ENCODE measurements at places on chromosomes 7 and 10.

DNA sequence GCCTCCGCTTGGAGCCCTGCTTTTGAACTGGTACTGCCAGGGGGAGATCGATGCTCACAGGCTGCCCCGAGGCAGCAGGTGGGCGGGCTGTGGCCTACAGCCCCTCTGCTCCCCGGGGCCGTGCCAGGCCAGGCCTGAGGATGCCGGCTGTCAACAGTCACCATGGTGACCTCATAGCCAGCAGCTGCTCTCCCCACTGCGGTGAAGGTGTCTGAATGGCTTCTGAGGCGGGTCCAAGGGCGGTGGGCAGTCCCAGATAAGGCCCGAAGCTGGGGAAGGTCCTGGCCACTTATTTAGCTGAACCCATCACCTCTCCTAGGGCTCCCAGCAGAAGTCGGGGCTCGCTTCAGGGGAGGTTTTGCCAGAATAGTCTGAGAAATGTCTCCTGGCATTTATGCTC is 179.3 kb downstream of the ARHGAP12 start:
- DNase-seq = no peak

DNA sequence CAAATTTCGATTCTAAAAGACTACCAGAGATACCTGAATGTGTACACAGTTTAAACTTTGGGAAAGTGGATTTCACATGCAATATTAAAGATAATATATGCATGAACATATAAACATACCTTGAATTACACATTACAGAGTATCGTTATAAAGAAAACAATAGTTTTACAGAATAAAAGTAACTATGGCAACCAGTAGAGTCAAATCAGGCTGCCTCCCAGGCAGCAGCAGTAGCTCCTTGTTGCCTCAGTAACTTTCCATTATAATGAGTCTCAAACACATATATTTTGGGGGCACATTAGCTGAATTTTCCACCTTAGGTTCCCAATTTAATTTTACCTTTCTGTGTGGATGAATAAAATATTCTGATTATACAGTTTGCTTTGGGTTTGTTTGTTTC is 164.4 kb upstream of the FEZF1 start:
- no peak for DNase-seq

- no peak for DNase-seq
Observed at GRCh38 chr7:157018997-157019608, 8.6 kb upstream of the MNX1 start.

DNA sequence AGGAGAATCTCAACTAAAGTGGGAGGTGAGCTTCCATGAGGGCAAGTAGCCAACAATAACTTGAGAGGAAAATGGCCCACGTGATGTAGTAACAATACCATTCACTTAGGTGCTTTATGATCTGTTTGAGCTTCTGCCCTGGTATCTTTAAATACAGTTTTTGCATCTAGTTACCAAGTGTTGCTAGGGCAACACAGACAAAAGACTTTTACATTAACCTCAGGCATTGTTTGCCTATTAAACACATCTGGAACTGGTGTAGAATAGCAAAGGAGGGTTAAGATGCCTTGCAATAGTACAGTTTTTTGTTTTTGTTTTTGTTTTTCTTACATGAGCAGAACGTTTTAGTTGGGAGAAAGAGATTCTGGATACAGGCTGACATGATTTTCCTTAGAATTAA is 97.7 kb upstream of the MTPN start:
- no peak for DNase-seq

GRCh38 chr10:70649526-70649925 is 22.8 kb upstream of the ADAMTS14 start:
- peak; percentile 72 for DNase-seq

- no peak for DNase-seq
Observed at GRCh38 chr10:97975598-97975997, 54.8 kb downstream of the CRTAC1 start.

GRCh38 chr7:83876593-83876992 is 227.7 kb upstream of the SEMA3E start:
- peak; percentile 72 for DNase-seq

- DNase-seq = no peak
Observed at GRCh38 chr7:125278318-125278717, 348.7 kb upstream of the POT1 start.

DNA sequence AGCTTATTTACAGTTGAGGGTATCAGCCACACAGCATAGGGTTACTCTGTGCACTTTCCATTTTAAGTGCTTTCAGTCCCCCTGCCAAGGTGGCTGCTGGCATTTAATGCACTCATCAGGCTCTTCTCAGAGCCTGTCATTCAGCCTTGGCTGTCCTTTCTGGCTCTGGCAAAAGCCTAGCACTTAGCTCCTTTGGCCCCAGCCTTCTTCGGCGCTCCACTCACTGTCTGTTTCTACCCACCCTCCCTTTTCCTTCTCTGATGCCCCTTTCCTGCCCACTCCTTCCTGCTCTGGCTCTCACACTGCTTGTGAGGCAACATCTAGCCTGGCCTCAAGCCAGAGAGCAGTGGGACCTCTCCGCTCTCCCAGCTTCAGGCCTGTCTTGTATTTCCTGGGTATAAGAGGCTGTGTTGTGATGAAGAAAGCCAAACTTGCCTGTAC is 60.2 kb downstream of the WIPF3 start:
- peak; percentile 14 for DNase-seq

DNA sequence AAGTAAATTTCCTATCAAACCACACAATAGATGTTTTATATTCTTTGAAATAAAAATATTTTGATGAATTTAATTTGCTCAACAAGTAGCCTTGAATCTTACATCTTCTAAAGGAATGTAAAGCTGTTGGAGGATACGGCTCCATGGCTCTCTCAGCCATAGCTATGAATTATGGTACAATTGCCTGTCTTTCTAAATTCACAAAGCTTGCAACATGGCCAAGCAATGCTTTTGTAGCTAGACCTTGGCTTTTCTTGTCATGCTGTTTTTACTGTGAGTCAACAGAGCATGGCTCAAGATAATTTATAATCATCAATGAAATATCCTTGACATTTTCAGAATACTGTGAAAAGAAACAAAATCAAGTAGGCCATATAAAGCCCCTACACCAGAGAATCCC is 286.7 kb downstream of the CACNA2D1 start:
- peak; percentile 17 for DNase-seq

DNA sequence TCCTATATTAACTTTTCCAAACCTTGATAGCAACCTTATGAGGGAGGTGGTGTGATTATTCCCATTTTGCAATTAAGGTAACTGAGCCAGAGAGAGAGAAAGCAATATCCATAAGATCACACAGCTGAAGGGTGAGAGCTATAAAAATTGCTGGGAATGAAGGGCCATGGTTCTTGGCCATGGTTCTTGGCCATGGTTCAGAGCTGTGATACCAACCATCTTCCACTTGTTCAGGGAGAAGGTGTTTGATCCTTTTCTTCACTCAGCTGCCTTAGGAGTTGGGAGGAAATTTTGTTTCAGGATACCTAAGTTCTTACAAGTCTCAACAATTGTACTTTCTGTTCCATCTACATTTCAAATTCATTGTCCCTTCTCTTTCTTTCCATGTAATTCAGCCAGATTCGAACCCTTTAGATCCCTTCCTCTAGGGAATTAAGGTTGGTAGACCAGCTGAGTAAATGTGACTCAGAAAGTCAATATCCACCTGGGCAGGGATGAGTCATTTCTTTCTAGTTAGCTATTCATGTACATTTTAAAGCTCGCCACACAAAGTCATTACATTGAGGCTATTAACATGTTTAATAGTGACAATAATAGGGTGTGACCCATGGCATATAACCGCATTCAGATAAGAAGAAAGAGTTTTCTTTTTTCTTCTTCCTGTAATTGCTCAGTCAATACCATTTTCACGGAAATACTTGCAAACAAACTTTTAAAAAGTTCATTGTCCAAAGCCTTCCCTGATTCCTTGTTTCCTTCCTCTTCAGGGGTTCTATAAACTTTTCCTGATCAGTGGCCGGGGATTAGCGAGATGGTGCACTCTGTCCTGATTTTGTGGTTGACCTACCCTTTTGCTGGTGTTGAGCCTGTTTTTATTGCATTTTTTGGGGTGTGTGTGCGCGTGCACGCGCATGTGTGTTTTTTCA is 143.4 kb downstream of the TCF7L2 start:
- peak; percentile 50 for DNase-seq

- DNase-seq = no peak
Observed at GRCh38 chr7:128718967-128719642, 20.1 kb upstream of the CALU start.

DNA sequence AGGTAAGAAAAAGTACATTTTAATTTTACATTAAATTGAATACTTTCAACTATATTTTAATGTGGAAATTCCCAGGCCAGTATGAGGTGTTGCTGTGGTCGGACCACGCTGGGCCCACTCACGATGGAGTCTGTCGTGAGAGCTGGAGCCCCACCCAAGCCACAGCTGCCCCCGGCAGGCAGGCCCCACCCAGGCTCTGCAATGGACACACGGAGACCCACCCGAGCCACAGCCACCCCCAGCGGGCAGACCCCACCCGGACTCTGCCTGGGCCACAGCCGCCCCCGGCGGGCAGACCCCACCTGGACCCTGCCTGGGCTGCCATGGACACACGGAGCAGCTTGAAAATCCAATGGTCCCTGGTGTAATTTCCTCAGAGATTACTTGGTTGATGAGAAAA is 141.3 kb downstream of the PTPRN2 start:
- DNase-seq = no peak

DNA sequence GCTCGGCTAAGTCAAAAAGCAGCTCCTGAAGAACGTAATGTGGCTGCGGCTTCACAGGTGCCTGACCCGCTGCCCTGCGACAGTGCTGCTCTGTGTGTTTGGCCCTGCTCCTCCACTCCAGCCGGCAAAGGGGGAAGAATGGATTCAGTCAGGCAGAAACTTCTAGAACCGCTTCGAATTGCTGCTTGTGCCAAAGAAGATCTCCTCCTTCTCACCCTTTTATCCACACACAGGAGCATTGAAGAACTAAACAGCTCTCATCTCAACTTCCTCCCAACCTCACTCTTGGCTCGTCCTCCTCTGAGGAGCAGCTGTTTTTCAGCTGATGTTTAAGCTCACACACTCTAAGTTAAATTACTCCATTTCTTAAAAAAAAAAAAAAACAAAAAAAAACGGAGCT is 651.4 kb downstream of the INHBA start:
- no peak for DNase-seq

DNA sequence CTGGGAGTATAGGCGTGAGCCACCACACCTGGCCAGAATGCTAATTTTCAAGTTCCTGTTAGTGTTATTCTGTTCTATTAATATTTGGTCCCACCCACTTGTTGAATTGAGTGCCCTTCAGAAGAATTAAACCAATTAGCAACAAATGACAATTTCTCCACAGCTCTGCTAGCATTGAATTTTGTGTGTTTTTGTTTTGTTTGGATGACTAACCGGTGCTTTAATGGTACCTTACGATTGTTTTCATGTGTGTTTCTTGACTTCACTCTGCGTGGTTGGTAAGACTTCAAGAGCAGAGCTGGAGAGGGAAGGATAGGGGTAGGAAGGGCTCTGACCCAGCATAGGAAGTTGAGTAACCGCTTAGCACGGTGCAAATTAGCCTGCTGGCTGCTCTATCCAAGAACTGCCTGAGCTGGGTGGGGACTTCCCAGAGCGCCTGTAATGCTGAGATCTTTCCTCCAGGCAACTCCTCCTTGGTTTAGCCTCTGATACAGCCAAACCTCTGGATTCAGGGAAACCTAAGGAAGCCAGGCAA is 4.6 kb downstream of the ARPC1B start:
- peak; percentile 83 for DNase-seq

- no peak for DNase-seq
Observed at GRCh38 chr7:114126095-114126494, 207.3 kb upstream of the PPP1R3A start.

DNA sequence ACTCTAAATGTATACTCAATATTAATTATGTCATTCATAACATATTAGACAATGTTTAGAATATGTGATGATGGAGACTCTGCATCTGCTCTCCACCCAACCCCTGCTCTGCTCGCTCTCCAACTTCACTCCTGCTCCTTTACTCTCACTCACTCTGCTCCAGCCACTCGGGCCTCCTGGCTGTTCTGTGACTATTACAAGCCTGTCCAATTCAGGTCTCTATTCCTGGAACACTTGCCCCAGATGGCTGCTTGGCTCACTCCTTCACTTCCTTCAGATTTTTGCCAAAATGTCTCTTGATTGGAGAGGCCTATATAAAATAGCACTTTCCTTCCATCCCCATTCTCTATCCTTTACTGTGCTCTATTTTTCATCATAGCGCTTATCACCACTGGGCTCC is 84.8 kb downstream of the HBP1 start:
- no peak for DNase-seq

GRCh38 chr7:138116141-138116540 is 39.9 kb downstream of the AKR1D1 start:
- DNase-seq = peak; percentile 10
